ENCODE measurements at places on chromosomes 4 and X. TPM values are rescaled to one million over a fixed set of nuclear protein-coding genes. Genes with fewer than 3 reads are reported as not detected.

The GABRE gene
- total RNA-seq = 97.8 TPM

The MAML3 gene
- 23.4 TPM for total RNA-seq

The SRPX gene
- 46.1 TPM for total RNA-seq

The NUP62CL gene
- 2.7 TPM for total RNA-seq

The GATA1 gene
- not detected for total RNA-seq

The CDKL2 gene
- 1.1 TPM for total RNA-seq

The PLP2 gene
- total RNA-seq = 141 TPM

The SLC2A9 gene
- 67.5 TPM for total RNA-seq

The AFP gene
- total RNA-seq = not detected

The CFI gene
- total RNA-seq = 21.3 TPM

The PABPC5 gene
- 1.6 TPM for total RNA-seq

The AREG gene
- total RNA-seq = 7.4 TPM

- DNase-seq = no peak
Measured at GRCh38 chr4:146514651-146515357, 6.9 kb downstream of the SLC10A7 start.

DNA sequence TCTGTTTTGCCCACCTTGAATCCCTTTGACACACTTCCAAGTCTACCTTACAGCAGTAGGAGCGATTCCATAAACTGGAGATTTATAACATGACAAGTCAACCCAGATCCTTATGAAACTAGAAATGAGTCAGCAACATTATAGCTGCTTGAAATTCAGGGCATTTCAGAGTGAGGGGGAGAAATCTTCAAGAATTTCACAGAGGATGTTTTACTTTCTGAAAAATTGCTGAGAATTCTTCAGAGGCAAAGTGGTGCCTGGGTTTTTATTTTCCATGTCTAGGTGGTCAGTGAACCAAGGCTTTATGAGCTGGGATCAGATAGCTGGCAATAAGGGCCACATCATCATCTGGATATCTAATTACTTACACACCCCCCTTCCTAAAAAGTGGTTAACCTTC is 119.8 kb downstream of the PPARGC1A start:
- no peak for DNase-seq

DNA sequence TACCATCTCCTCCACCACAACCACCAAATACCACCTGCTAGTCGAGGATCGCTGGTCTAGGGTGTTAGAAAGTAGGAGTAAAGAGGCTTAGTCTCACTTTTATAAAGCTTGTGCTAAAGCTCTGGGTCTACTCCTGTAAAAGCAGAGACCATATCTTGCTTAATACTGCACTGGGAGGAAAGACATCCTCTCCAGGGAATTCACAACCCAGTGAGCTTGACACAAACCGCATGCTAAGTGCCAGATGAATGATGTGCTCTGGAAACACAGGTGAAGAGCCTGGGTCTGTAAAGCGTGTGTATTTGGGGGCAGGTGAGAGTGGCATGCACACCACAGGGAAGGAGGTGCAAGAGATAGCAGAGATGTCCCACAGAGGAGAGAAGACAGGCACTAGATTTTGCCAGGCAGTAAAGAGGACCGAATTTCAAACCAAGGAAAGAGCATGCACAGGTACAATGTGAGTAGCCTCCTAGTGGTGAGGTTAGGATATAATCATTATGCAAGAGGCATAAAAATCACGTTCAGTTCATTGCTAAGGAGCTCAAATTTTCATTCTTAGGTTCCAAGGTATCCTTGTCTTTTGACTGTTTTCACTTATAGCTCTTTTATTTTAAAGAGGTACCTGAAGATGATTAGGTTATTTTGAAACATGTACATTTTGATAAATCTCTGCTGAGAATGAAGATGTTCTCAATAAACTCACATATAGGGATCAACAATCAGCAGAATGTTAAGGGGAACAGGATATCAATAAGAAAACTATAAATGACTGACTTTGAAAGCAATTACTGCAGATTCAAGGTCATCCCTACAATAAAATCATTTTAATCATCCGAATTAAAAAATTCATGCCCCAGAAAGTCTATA is 20.7 kb downstream of the TAPT1 start:
- DNase-seq = no peak

DNA sequence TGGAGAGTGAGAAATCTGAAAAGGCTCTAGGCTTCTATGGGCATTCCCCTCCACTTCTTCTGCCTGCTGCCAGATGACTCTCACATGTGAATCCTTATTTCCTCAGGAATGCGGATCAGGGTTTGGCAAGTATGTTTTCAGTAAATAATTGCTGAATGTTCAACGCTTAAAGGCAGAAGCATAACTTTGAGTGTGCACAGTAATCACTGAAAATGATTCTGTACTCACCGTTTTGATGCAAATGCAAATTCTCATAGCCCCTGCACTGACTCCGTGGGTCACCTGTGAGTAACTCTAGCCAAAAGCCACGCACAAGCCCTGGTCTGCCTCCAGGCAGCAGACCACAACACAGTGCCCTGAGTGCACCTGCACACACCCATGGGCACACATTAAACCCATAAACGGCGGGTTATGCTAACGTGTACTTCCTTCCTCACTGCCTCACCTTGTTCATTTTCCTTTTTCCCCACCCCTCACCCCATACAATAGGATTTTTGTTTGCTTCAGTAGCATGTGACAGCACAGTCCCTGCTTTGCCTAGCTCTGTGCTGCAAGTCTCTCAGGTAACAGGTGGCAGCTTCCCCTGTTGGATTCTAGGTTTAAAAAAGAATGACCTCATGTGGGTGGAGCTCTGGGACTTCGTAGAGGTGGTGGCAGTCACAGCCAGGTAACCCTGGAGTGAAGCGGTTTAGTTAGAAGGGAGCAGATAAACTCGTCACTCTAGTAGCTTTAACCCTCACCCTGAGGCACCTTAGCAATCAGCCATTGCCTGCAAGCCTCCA is at the start of gene ARHGEF38:
TSS of gene ARHGEF38 (plus strand) at position 656 of the 782 bp plus-strand sequence. CDS start 146 bp downstream, outside the sequence.
- no peak for DNase-seq

GRCh38 chrX:151875270-151876026 is 37.2 kb upstream of the MAGEA4 start:
- peak; percentile 46 for DNase-seq

DNA sequence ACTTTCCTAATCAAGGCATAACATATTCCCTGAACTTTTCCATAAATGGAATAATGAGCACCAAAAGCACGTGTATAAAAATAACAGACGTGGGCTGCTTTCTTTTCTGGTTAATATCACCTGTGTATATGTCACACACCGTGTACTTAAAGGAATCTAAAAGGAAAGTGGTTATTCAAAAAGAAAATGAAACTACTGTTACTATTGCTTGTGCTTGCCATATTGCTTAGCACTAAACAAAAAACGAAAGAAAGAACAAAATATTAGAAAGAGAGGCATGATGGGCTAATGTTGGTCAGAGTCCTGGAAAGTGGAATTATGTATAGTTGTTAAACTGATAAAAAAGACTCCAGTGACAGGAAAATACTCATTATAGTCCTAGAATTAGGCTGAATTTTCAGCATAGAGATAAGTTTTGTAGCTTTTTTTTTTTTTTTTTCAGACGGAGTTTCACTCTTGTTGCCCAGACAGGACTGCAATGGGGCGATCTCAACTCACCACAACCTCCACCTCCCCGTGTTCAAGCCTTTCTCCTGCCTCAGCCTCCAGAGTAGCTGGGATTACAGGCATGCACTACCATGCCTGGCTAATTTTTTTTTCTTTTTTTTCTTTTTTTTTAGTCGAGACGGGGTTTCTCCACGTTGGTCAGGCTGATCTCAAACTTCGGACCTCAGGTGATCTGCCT is 123.2 kb downstream of the PABPC4L start:
- no peak for DNase-seq

- DNase-seq = no peak
Measured at GRCh38 chr4:81802285-81802846, 330.7 kb upstream of the RASGEF1B start.

DNA sequence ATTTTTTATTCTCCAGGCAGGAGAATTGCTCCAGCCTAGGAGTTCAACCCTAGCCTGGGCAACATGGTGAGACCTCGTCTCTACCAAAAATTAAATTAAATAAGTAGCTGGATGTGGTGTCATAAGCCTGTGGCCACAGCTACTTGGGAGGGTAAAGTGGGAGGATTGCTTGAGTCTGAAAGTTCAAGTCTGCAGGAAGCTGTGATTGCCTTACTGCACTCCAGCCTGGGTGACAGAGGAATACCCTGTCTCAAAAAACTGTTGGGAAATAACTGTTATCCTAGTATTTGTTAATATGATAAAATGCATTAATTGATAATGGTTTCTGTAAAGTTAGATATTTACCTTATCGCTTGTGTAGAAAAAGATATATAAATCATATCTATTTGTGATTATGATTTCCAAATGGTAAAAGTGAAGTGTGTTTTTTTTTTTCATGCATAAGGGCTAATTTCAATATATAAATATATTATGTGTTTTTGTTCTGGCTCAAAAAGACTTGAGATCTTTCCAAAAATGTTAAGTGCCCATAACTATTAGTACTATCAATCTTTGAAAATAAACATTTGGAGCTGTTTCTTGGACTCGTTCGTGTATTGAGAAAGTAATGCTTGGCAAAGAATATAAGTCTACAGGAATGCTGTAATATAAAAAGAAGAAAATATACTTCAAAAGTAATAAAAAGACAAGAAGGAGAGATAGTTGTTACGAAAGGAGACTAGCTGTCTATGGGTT is 396.6 kb downstream of the ADGRL3 start:
- no peak for DNase-seq

DNA sequence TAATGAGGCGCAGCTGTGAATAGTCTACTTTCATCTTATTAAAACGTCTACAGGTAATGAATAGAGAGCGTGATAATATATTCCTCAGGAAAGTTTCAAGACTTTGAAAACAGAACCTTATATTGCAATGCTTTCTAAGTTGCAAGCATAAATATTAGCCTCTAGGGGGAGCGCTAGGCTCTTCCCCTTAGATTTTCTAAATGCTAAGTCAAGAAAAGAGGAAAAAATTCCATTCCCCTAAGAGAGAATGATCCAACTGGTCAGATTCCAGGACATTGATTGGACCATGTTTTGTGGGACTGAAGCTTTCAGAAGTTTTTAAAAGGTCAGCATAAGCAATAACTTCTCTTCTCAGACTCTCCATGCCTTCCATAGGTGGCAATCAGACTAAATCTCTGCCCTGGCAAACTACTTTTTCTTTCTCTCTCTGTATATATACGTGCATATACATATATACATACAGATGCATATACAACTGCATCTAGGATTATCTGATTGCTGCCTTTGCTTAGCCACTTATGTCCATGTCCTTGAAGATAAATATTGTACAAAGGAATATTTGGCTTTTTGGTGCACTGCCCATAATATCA is 492.9 kb downstream of the INPP4B start:
- no peak for DNase-seq

DNA sequence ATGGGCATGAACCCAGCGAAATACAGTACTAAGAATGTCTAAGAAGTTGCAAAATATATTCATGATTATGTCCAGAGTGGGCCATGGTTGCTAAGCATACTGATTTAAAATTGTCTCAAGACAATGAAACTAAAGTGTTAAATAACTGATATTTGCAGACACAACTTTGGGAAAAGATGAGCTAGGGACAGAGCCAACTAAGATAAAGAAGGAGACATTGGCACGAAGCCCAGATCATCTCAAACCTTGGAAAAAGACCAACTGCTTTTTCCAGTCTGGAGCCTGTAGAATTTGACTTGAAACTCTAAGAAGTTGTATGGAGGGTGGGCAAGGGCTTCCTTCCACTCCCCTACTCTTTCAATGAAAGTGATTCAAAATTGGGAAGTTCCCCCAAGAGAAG is 108.5 kb upstream of the GLRA2 start:
- DNase-seq = no peak

DNA sequence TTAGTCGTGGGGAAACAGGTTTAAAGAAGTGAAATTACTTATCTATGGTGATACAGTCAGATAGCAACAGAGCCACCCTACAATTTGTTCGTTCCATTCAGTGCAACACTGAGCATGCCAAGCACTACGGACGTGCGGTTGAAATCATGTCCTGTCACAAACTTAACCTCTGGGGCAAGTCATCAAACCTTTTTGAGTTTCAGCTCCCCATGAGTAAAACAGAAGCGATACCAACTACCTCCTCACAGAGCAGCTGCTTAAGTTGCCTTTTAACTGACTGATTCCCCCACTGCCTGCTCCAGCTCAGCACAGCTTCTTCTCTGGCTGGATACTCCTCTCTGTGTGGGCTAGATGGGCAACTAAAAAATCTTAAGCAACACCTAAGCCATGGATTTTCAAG is 36.0 kb downstream of the LHFPL1 start:
- DNase-seq = no peak

DNA sequence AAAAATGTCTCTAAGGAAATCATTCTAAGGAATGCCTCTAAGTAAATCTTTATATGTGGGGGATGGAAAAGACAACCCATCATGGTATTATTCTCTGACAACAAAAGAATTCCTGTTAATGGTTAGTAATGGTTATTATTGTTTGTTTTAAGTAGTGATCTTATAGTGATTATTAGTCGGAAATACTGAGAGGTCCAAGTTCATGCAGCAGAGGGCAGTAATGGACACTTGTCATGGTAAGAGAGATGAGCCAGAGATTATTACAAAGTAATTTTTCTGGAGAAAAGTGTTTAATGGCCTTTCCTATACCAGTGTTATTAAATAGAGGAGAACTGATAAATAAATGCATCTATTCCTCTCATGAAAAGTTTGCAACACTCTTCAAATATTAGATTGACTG is 8.1 kb upstream of the DKK2 start:
- no peak for DNase-seq

DNA sequence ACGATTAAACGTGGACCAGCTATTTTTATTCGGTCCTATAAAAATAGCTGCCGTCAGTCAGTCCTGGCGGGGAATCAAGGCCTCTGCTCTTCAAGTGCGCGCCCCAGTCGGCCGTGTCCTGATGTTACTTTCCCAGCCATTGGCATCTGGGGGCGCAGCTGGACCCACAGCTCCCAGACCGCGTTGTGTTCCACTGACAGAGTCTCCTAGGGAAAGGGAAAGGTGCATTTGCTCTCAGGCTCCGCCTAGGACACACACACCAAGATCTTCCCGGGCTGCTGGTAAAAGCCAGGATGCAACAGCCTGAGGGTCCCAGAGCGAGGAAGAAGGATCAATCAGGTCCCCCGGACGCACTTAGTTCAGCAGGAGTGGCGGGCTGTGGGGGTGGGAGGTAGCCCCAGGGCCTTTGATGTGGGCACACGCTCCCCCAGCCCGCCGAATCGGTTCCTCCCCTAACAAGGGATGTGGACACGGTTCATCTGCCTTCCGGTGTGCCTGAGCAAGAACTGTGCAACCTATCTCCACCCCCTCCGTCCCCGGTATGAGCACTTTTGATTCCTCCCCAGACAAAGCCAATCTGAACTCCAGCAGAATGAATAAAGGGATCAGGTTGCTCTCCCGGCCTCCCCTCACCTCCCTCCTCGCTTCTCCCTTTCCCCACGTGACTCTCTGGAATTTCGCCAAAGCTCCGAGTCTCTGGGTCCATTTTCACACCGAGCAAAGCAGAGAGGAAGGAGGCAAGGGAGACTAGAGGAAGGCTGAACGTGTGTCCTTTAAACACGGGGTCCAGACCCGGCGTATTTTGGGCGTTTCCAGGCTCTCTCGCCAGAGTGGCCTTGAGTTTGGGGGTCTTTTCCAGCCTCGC is 626 bp upstream of the FRAS1 start:
- DNase-seq = peak; percentile 80

DNA sequence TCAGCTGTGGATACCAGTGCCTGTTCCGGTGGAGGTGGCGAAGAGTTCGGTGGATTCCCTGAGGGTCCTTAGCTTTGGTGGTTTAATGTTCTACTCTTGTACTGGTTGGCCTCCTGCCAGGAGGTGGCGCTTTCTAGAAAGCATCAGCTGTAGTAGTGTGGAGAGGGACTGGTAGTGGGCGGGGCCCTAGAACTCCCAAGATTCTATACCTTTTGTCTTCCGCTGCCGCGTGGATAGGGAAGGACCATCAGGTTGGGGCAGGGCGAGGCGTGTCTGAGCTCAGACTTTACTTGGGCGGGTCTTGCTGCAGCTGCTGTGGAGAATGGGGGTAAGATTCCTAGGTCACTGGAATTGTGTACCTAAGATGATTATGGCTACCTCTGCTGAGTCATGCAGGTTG is 390.3 kb downstream of the FAM47A start:
- DNase-seq = no peak
